ENCODE measurements at places on chromosomes 11 and 22.

DNA sequence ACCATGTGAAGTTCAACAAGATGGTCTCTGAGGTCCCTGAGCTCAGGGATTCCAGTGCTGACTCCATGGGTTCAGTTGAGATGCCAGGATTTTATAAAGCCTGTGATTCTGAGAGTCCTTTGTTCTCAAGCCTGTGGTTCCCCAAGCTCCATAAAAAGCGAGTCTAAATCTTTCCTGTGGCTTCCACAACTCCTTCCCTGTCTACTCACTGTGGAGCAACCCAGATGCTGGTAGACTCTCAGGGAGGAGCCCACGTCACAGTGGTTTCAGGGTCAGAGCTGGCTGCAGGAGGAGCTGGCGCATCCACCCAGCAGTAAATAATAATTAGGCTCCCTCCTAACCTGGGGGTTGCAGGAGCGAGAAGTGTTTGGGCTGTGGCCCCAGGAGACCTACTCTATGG is 2.0 kb upstream of the RELT start:
- no peak for DNase-seq

DNA sequence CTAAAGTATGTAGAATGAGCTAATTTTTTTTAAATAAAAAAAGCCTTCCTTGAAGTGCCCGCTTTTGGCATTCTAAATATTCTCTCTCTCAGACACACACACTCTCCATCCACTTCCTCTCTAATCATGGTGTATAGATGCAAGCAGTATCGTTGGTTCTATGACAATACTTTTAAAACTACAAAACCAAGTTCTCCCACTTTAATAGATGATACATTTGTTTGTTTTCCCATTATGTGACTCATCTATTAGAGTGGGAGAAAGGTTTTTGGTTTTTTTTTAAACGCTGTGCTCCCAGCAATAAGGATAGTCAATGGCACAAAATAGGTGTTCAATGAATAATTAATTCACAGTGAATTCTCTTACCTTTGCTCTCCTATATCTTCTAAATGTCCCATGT is 44.6 kb downstream of the FZD4 start:
- DNase-seq: no peak

DNA sequence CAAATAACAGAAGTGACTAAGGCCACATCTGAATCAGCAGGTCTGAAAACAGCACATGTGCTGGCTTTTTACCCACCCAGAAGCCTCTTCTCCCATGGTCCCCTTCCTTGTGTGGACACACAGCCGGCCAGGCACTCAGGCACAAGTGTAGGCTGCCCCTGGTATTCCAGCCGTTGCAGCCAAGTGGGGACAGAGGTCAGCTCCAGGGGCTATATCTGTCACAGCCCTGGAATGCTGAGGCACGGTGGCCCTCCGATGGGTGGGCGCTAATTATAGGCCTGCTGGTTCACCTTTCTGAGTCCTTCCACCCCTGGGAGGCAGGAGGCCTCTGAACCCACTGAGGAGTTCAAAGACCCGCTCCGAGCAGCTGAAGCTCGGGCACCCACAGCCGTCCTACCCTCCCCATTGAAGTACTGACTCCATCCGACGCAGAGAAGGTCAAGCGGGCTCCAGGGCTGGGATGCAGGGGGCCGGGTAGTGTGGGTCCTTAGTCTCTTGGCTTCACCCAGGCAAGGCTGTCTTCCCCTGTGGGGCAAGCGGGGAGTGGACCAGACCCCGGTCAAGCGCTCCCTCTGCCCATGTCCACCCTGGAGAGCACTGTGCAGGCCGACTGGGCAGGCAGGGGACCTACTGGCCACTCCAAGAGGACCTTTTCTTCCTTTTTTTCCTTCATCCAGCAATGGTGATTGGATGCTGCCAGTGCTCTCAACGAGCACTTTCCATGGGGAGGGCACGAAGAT is 14.3 kb downstream of the FGF3 start:
- DNase-seq: no peak

- no peak for DNase-seq
Observed at GRCh38 chr11:118705791-118706545, 26.5 kb upstream of the TREH start.

DNA sequence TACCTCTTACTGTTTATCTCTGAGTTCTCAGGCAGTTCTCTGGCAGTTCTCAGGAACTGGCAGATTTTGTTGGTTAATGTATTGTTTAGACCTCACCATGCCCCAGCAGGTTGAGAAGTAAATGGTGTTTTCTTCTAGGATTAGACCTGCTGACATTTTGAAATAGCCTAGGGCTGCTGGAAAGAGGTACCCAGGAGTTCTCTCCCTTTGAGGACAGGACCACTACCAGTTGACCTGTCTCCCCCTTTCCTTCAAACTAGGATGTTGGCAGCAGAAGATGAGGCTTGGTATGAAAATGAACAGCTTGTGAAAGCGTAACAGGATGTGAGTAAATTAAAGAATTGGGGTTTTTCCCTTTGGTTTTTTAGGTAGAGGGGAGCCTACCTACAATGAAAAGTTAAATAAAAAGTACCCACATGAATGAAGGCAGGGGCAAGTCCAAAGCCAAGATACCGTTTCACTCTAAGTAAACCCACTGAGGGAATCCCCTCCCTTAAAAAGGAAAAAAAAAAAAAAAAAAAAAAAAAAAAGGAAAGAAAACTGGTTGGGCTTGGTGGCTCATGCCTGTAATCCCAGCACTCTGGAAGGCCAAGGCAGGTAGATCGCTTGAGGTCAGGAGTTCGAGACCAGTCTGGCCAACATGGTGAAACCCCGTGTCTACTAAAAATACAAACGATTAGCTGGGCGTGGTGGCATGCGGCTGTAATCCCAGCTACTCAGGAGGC is 96.2 kb downstream of the PDHX start:
- peak; percentile 49 for DNase-seq

DNA sequence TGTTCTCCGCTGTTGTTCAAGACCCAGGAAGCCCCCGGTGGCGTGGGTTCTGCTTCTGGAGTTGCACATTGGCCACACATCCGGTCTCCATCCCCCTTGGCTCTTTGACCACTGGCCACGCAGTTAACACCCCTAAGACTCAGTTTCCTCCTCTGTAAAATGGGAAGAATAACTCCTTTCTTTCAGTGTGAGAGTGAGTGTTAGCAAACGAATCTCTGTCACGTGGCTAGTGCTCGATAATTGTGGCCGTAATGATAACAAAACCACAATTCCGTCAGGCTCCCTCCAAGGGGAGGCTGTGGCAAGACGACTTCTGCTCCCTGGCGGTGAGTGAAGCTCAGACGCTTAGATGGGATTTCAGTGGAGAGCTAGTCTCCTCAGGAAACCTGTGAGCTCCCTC is 315.2 kb upstream of the B3GAT1 start:
- no peak for DNase-seq

- DNase-seq: no peak
Observed at GRCh38 chr11:79087961-79088318, 352.9 kb downstream of the TENM4 start.

- DNase-seq: peak; percentile 55
Observed at GRCh38 chr22:38412435-38413084, 42.4 kb downstream of the KCNJ4 start.

- peak; percentile 35 for DNase-seq
Observed at GRCh38 chr22:33579448-33580093, 340.7 kb downstream of the LARGE1 start.

DNA sequence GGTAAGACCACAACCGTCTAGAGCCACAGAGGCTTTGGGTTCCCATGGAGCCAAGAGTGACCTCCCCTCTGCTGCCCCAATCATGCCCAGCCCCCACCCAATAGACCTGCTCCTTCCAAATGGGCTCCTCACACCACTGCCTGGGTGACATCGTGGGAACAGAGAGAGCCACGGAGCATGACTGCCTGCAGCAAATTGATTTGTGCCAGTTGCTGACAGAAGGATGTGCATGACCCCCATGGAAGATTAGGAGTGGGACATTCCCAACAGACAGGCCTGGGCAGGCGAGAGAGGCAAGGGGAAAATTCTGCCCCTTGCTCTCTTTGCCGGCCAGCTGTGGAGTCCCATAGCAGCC is 88.5 kb downstream of the TENM4 start:
- DNase-seq: no peak

DNA sequence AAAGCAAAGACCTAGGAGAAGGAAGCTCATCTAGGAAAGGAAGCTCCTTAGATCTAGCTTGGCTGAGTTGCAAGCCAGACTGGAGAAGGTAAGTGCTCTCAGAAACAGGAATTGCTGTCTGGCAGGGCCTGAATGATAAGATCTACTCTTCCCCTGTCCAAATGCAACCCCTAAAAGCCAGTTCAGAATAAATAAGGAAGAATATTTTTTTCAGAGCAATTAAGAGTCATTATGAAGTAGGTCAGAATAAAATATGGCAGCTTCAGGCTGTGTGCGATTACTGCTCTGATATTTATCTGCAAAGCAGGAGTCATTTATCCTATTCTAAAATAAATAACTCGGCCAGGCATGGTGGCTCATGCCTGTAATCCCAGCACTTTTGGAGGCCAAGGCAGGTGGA is 82.1 kb downstream of the PIWIL4 start:
- no peak for DNase-seq

DNA sequence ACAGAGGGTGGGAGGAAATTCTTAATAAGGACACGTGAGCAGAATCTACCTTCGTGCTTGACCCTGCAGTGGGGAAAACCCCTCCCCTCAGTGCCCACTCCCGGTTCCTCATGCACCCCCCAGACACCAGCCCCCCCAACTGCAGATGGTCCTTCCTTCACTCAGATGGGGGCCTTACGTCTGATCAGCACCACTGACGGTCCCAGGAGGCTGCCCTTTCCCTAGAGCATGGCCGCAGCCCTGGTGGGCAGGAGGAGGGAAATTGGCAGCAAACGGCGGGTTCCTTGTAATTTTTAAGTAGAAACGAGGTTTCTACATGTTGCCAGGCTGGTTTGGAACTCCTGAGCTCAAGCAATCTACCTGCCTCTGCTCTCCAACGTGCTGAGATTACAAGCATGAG is 477.7 kb downstream of the TBC1D22A start:
- DNase-seq: no peak

- DNase-seq: peak; percentile 56
Observed at GRCh38 chr11:65417702-65418430, 4.7 kb upstream of the NEAT1 start.

DNA sequence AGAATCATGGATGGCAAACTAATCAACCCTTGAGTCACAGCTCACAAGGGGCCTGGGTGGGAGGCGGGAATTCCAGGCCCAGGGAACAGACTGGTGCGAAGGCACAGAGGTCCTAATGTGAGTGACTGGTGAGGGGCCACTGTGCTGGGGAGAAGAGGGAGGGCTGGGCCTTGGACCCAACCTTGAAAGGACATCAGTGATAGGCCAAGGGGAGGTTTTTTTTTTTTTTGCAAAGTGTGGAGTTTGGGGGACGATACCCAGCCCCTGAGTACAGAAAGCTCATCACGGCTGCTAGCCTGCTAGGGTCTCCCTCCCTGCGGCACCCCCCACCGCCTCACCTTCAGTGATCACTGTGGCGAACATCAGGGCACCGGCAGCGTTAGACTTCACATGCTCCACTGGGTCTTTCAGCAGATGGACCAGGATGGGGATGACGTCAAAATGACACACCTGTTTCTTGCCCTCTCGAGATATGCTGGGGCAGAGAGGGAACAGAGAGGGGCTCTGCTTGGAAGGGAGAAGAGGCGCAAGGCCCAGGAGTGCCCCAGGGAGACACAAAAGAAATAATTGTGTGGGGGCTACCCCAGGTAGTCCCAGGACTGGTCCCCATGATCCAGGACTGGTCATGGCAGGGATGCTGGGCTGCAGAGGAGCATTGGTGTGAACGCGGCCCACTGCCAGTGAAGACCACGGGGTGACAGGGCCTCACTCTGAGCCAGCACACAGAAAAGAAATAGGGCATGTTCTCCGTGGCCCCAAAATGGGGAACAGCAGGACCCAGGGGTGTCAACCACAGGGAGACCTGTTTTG is 8.6 kb upstream of the GNAZ start:
- peak; percentile 5 for DNase-seq

GRCh38 chr22:31292236-31292989 is at the start of gene PIK3IP1:
TSS of gene PIK3IP1 (minus strand) at chr22:31292488. CDS start at chr22:31292344, 144 bp downstream.
- peak; percentile 87 for DNase-seq

- DNase-seq: no peak
Observed at GRCh38 chr11:74731301-74732094, at the start of gene CHRDL2. TSS of gene CHRDL2 (minus strand) at chr11:74731426. CDS start at chr11:74730888, 538 bp downstream.

GRCh38 chr11:34827228-34827627 is 89.0 kb downstream of the APIP start:
- DNase-seq: no peak

DNA sequence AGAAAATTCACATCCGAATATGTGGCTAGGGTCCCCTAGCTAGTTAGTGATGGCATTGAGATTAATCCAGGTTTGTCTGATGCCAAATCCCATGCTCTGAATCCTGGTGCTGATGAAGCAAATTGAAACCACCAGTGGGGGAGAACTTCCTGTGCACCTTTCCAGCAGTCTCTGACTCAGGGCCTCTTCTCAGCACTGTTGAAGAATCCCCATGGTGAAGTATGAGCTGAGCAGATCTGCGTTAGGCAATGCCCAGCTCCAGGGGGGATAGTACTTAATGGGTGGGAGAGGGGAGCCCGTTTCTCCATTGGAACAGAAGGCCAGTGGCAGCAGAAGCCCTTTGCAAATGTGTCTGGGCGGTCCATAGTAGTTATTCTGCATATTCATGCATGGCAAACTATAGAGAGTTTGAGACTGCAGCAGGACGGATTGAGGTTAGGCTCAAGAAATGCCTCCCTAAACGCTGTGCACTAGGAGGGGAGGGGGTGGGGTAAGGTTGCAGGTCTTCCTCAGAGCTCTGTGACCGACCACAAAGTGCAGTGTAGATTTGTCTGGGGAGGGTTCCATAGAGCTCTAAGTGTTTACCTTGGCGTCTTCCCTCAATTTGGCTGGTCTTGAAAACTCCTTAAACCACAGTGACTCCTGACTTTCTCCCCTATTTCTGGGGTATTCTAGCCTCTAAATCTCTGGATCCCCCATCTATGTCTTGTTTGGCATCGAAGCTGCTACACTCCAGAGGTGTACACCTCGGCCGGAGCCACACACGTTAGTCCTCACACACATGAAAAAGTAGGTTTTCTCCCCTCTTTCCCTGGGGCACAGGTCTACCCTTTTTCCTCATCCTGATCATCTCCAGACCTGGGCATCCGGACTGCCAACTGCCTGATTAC is 4.8 kb downstream of the POU2F3 start:
- no peak for DNase-seq

- DNase-seq: no peak
Observed at GRCh38 chr11:3021125-3021524, 29.0 kb upstream of the NAP1L4 start.

Data from stimulated activated naive CD8-positive, alpha-beta T cell treated with anti-CD3 and anti-CD28 coated beads, Interleukin-15, amount 100 ng/mL, for 72 hours (primary cell).